ENCODE measurements at places on chromosomes 6 and 20. TPM values are rescaled to one million over a fixed set of nuclear protein-coding genes. Genes with fewer than 3 reads are reported as not detected.
A peak's percentile ranks its signal among the peaks of the same experiment; 100 is the strongest.

The PSORS1C1 gene
- total RNA-seq = not detected

The SLC4A11 gene
- total RNA-seq = 1.9 TPM

The TSBP1 gene
- total RNA-seq = not detected

The ECT2L gene
- not detected for total RNA-seq

The TBXT gene
- total RNA-seq = not detected

The SUMO4 gene
- total RNA-seq = 9.0 TPM

The C6orf58 gene
- not detected for total RNA-seq

The ECHDC1 gene
- total RNA-seq = 52.2 TPM

The PRR18 gene
- total RNA-seq = not detected

The PLN gene
- not detected for total RNA-seq

The MYH7B gene
- total RNA-seq = 0.19 TPM

- H3K27me3 ChIP-seq = peaks cover 14% of the 10 kb centered on the region
- DNase-seq = no peak
- H3K4me1 ChIP-seq = peaks cover 11% of the 10 kb centered on the region
Observed at GRCh38 chr6:111124406-111124805, 37.1 kb downstream of the SLC16A10 start.

- peaks cover 18% of the 10 kb centered on the region for H3K27me3 ChIP-seq
- H3K4me1 ChIP-seq = peaks cover 4% of the 10 kb centered on the region
- DNase-seq = no peak
- no peak overlapping the region for H3K4me3 ChIP-seq
- H3K27ac ChIP-seq = no peak overlapping the region
Observed at GRCh38 chr20:52493171-52493721, 301.7 kb upstream of the ZFP64 start.

DNA sequence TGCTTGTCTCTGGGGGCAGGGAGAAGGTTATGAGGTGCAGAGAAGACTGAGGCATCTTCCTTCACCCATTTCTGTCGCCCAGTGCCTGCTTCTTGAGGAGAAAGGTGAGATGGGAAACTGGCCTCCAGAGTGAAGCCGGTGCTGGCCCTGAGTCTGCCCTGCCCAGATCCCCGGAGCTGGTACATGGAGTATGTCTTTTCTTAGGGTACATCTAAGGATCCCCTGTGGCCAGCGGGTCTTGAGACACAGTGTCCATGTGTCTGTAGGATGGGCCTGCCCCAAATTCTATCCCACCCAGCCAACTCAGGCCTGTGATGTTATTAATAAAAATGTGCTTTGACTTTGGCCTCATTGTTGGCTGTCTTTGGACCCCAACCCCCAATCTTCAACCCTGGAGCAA, 8.8 kb upstream of the BAK1 start:
- no peak overlapping the region for H3K4me3 ChIP-seq
- H3K27ac ChIP-seq = no peak overlapping the region
- no peaks in the 10 kb centered on the region for H3K36me3 ChIP-seq
- peaks cover 10% of the 10 kb centered on the region for H3K27me3 ChIP-seq
- DNase-seq = no peak

GRCh38 chr20:53643031-53643832, 49.6 kb upstream of the ZNF217 start:
- peak; percentile 74 for DNase-seq
- no peaks in the 10 kb centered on the region for H3K27me3 ChIP-seq
- no peaks in the 10 kb centered on the region for H3K36me3 ChIP-seq
- H3K4me1 ChIP-seq = peaks cover 24% of the 10 kb centered on the region
- peak overlapping the region; percentile 91 for H3K27ac ChIP-seq

GRCh38 chr6:166697113-166697512, 70.1 kb upstream of the RPS6KA2 start:
- no peaks in the 10 kb centered on the region for H3K4me1 ChIP-seq
- no peak overlapping the region for H3K4me3 ChIP-seq
- H3K36me3 ChIP-seq = no peaks in the 10 kb centered on the region
- no peak overlapping the region for H3K27ac ChIP-seq
- peaks cover under 1% of the 10 kb centered on the region for H3K27me3 ChIP-seq
- no peak for DNase-seq

DNA sequence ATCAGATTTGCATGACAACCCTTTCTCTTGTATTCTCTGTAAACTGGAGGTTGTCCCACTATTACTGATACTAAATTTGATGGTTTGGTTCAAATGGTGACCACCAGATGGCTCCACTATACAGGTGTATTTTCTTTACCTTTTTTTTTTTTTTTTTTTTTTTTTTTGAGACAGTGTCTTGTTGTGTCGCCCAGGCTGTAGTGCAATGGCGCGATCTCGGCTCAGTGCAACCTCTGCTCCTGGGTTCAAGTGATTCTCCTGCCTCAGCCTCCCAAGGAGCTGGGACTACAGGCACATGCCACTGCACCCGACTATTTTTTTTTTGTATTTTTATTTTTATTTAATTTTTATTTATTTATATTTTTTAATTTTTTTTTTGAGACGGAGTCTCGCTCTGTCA, 6.6 kb upstream of the WTAP start:
- peaks cover 15% of the 10 kb centered on the region for H3K4me1 ChIP-seq
- no peak overlapping the region for H3K4me3 ChIP-seq
- DNase-seq = no peak
- H3K27ac ChIP-seq = no peak overlapping the region
- no peaks in the 10 kb centered on the region for H3K27me3 ChIP-seq

DNA sequence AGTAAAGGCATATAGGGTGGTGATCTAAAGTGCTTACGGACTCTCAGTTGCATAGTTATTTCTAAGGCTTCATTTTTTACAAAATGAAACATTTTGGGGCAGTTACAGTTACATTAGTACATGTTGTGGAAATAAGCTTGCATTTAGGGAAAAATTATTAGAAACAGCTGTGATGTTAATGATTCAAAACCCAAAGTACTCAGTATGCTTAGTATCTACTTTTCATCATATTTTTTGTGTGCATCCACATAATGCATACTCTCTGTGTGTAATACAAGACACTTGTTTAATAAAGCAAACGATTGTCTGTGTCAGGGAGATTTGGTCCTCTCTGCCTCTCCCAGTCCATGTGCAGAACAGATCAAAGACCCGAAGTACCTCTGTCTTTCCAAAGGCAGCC, 11.4 kb upstream of the TBX18 start:
- no peak overlapping the region for H3K27ac ChIP-seq
- no peak for DNase-seq
- peaks cover 6% of the 10 kb centered on the region for H3K36me3 ChIP-seq
- H3K4me1 ChIP-seq = no peaks in the 10 kb centered on the region

GRCh38 chr20:63700199-63701050, 4.0 kb downstream of the TNFRSF6B start:
- H3K36me3 ChIP-seq = no peaks in the 10 kb centered on the region
- DNase-seq = no peak
- H3K27me3 ChIP-seq = no peaks in the 10 kb centered on the region
- peaks cover 5% of the 10 kb centered on the region for H3K4me1 ChIP-seq
- H3K27ac ChIP-seq = no peak overlapping the region

GRCh38 chr20:23146857-23147637, 60.9 kb upstream of the CD93 start:
- H3K27ac ChIP-seq = peak overlapping the region; percentile 78
- no peaks in the 10 kb centered on the region for H3K36me3 ChIP-seq
- peak overlapping the region; percentile 80 for H3K4me3 ChIP-seq
- H3K27me3 ChIP-seq = no peaks in the 10 kb centered on the region
- no peak for DNase-seq
- H3K4me1 ChIP-seq = peaks cover 52% of the 10 kb centered on the region

DNA sequence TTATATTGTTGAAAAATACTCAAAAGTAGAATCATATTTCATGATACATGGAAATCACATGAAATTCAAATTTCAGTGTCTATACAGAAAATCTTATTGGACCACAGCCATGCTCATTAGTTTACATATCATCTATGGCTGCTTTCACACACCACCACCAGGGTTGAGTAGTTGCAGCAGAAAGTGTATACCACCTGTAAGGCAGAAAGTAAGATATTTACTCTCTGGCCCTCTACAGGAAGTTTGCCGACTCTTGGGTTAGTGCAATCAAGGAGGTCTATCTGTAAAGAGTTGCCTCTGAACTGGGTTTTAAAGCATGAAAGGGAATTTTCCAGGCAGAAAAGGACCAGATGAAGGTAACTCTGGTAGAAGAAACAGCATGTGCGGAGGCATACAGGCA, 432.3 kb downstream of the DHX35 start:
- no peaks in the 10 kb centered on the region for H3K4me1 ChIP-seq
- H3K27me3 ChIP-seq = no peaks in the 10 kb centered on the region
- no peak overlapping the region for H3K4me3 ChIP-seq
- no peak overlapping the region for H3K27ac ChIP-seq

- no peak overlapping the region for H3K4me3 ChIP-seq
- no peak for DNase-seq
- H3K27ac ChIP-seq = no peak overlapping the region
- H3K27me3 ChIP-seq = no peaks in the 10 kb centered on the region
- peaks cover 6% of the 10 kb centered on the region for H3K36me3 ChIP-seq
- no peaks in the 10 kb centered on the region for H3K4me1 ChIP-seq
Observed at GRCh38 chr20:8783734-8784133, 285.2 kb upstream of the PLCB4 start.

- H3K27ac ChIP-seq = no peak overlapping the region
- peaks cover 4% of the 10 kb centered on the region for H3K36me3 ChIP-seq
- no peaks in the 10 kb centered on the region for H3K27me3 ChIP-seq
- no peak for DNase-seq
- H3K4me3 ChIP-seq = no peak overlapping the region
Observed at GRCh38 chr6:43736844-43737243, 33.2 kb upstream of the VEGFA start.

DNA sequence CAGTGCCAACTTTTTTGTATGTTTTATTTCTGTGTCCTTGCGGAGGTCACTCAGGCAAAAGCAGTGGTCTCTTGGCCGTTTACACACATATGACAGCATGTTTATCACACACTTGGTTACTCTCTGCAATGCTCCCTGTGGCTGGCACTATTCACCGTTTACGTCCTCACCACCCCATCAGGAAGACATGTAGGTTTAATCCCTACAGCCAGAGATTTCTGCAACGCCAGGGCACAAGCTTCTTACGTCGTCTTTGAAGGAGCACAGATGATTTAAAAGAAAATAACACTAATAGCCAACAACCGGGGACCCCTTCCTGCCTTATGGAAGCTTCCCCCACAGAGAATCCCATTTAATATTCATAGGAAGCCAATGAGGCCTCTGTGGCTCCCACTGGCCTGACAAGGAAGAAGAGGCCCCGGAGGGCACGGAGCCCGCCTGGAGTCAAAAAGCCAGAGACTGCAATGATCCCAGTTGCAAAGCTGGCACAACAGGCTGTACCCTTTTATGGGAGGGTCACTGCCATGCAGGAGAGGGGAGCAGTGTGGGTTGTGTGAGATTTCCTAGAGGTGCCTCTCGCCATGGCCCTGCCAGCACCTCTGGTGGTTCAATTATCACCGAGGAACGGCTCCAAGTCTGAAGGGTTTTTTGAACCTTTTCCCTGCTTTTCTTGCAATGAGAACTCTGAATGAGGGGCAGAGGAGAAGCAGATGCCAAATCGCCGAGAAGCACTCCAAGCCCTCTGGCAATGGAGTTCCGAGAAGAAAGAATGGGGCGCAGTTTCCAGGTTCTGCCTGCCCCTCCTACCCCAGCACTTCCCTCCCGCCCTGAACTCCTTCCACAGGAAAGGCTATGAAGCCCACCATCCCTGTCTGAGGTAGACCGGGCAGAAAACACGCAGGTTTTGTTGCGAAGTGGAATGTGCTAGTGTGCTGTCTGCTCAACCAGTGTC, 96.2 kb downstream of the THBS2 start:
- no peak overlapping the region for H3K4me3 ChIP-seq
- H3K36me3 ChIP-seq = no peaks in the 10 kb centered on the region
- no peak for DNase-seq
- H3K27me3 ChIP-seq = peaks cover 22% of the 10 kb centered on the region

DNA sequence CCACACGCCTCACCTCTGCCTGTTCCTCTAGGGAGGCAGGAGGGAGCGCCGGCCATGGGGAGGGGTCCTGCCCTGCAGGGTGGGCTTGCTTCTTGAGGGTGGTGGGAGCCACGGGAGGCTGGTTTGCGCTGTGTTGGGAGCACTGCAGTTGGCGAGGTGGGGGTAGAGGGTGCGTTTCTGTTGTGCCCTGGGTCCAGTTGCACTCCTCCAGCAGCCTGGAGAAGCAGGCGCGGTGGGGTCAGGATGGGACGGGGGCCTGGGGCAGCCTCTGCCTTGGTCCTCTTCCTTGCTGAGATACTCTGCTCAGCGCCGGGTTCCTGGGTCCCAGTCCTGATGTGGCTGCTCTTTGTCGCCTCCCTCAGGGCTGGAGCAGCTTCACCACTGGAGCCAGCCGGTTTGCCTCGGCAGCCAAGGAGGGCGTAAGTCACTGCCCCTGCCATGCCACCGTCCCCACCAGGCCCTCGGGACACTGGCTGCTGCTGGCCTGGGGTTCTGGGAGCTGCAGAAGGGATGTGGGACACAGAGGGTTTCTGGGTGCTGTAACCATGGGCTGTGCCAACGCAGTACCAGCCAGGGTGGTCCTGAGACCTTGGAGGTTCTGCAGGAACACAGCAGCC, 8.4 kb downstream of the ARFGAP1 start:
- no peaks in the 10 kb centered on the region for H3K36me3 ChIP-seq
- no peak overlapping the region for H3K4me3 ChIP-seq
- no peaks in the 10 kb centered on the region for H3K4me1 ChIP-seq
- no peak overlapping the region for H3K27ac ChIP-seq
